ENCODE measurements at places on chromosomes 6 and 20.

DNA sequence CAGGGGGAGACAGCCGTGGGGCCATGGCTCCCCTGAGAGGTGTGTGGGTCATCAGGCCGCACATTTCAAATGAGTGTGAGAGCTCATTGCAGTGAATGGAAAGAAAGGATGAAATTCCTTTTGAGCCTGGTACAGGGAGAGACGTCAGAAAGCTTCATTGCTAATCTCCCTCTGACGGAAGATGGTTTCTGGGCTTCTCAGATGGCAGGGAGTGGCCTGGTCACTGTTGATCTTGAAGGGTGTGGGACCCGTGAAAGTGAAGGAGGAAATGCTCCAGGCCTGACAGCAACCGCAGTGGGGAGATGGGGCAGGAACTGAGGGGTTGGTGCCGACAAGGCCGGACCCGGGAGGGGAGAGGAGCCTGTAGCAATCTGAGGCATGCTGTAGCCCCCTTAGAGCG is 127.4 kb downstream of the MYLK4 start:
- DNase-seq = no peak

DNA sequence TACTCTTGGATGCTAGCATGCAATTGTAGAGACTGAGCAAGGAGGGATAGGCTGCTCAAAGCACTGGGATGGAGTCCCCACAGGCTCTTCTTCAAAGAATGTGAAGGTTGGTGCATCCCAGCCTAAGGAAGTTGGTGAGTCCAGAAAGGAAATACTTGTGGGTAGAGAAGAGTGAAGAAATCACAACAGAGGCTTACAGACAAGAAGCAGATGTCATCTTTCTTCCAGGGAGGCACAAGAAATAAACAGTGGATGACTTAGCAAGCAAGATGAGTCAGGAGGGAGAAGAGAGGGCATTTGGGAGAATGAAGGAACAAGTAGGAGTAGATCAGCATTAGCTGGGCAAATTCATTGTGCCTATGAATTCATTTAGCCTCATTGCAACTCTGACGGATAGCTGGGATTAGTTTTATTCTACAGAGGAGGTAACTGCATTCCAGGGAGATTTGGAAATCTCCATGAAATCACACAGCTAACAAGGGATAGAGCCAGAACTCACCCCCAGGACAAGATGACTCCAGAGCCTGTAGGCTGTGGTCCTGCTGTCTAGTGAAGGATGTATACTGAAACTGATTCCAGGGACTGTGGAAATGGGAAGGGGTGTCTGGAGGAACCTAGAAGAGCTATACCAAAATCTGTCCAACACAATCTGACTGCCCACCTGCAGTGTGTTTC is 125.8 kb upstream of the SPTLC3 start:
- no peak for DNase-seq

DNA sequence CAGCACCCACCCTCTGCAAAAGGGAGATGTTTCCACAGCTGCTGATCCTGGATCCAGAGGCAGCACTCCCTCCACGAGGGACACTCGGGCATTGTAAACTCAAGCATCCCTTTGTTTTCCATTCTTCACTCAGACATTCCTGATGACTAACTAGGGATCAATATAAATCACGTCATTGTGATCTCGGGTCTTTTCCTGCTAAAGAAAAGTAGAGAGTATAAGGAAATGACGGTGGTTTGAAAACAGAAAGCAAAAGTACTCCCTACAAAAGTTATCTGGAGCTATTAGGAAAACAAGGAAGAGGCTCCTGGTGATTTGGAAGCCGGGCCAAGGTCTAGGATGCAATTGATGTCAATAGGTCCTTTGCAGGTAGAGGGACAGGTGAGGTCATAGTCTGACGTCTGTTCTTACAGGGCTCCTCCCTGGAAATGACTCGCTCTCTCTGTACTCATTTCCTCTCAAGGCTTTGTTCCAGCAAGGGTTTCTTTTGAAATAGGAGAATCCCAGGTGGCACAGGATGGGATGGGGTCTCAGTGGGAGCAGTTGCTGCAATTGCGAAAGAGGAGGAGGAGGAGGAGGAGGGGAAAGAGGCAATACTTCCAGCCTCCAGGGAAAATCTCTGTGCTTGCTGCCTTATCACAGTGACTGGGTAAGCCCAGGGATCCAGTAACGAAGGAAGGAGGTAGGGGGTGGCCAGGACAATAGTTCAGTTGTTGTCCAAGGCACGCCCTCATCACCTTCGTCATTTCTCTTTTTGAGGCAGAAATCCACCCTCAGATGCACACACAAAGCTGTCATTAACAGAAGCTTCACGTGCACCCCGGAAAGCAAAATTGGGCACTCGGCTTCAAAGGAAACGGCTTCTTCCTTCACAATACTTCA is 222.8 kb downstream of the LY86 start:
- no peak for DNase-seq

DNA sequence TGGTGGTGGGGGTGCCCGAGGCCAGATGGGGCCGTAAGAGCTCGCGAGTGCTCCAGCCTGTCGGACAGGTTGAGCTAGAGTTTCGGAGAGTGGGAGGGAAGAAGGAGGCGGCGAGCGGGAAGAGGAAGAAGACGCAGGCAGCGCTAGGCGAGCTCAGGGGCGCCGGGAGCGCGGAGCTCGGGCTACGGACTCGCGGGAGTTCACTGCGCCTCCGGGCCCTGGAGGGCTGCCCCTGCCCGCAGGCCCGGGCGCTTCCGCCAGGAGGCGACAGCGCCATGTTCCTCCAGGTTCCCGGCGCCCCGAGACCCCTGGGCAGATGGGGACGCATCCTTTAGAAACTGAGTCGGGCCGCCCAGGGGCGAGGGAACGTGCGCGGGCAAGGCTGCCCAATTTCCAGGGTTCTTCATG is 984 bp downstream of the TFAP2C start:
- DNase-seq = no peak

DNA sequence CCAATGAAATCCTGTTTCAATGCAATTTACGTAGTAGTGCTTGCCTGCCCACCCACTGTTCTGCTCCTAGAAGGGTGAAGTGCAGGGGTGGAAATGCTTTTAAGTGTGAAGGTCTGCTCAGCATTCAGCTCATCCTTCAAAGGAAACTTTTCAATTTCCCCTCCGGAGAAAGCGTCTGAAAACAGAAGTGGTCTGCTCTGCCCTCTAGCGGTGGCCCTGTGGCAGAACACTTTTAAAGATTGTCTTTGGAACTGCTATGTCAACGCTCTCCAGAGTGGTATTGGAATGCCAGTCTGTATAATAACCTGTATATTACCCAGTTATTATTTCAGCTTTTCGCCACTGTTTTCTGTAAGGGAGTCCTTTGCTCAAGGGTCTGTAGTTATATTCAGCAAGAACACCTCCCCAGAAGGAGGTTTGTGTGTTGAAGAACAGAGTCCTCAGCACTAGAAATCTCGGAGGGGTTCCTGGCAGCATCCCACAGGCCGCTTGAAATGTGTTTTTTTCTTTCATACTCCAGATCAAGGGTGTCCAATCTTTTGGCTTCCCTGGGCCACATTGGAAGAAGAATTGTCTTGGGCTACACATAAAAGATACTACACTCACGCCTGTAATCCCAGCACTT is 63.1 kb upstream of the KLHL31 start:
- DNase-seq = peak; percentile 43

GRCh38 chr6:33585403-33586107 is 5.5 kb upstream of the BAK1 start:
- DNase-seq = peak; percentile 83

- DNase-seq = no peak
Measured at GRCh38 chr6:126553854-126554253, 213.9 kb downstream of the CENPW start.

DNA sequence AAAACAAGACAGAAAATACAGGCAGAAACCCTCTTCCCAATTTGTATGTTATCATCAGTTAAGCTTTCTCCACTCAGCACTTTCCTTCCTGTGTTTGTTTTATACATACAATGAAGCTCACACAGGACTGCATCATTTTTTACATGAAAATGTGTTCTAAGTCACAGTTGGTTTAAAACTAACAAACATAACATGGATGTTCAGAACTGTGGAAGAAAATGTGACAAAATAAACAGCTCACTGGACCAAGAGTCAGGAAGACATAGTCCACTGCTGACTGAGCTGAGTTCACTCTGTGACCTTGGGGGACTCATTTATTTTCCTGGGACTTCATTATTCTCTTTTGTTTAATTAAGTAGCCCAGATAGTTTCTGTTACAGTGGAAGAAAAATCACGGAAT is 331.5 kb downstream of the SYNE1 start:
- no peak for DNase-seq

- DNase-seq = no peak
Measured at GRCh38 chr6:53045891-53046673, 19.1 kb upstream of the FBXO9 start.

- no peak for DNase-seq
Measured at GRCh38 chr6:45921691-45922281, 93.9 kb downstream of the CLIC5 start.

GRCh38 chr6:32551410-32551809 is 21.3 kb upstream of the HLA-DRB5 start:
- DNase-seq = no peak

GRCh38 chr6:89999154-89999553 is 104.9 kb downstream of the GJA10 start:
- no peak for DNase-seq

DNA sequence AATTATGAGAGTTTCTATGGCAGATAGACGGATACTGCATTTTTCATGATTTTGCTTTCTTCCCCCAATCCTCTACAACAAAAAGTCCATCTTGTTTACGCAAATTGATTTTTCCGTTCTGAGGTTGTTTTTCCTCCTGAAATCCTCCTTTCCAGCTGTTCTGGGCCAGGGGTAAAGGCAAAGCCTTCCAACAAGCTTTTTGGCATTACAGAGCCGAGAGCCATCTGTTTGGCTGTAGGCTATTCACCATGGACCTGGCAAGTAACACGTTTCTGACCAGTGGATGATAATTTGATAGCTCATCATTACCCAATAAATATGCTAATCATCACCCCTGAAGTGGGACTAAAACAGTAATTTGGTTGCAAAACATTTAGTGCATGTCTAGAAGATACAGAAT is 226.5 kb downstream of the CBLN4 start:
- DNase-seq = no peak

- DNase-seq = no peak
Measured at GRCh38 chr6:91710342-91710741, 1123.5 kb upstream of the MAP3K7 start.

GRCh38 chr6:9936551-9936950 is 478.3 kb downstream of the TFAP2A start:
- no peak for DNase-seq
